ENCODE measurements at places on chromosomes 2 and 18. TPM values are rescaled to one million over a fixed set of nuclear protein-coding genes. Genes with fewer than 3 reads are reported as not detected.

Gene WNT10A
- total RNA-seq: not detected

Gene CD302
- 88.9 TPM for total RNA-seq

Gene SLC9A4
- not detected for total RNA-seq

Gene DSC3
- total RNA-seq: not detected

Gene ACTG2
- 0.51 TPM for total RNA-seq

Gene RPL31
- 2,057 TPM for total RNA-seq

Measured in subcutaneous adipose tissue (tissue), 4 donors.